ENCODE measurements at places on chromosomes 1 and 21.

GRCh38 chr1:43177691-43178090 lies 5.6 kb downstream of the CFAP57 start:
- DNase-seq, result no peak

GRCh38 chr1:116356067-116356466 lies 17.0 kb upstream of the ATP1A1 start:
- DNase-seq, result no peak

GRCh38 chr1:70847013-70847412 lies 200.6 kb downstream of the PTGER3 start:
- no peak for DNase-seq

DNA sequence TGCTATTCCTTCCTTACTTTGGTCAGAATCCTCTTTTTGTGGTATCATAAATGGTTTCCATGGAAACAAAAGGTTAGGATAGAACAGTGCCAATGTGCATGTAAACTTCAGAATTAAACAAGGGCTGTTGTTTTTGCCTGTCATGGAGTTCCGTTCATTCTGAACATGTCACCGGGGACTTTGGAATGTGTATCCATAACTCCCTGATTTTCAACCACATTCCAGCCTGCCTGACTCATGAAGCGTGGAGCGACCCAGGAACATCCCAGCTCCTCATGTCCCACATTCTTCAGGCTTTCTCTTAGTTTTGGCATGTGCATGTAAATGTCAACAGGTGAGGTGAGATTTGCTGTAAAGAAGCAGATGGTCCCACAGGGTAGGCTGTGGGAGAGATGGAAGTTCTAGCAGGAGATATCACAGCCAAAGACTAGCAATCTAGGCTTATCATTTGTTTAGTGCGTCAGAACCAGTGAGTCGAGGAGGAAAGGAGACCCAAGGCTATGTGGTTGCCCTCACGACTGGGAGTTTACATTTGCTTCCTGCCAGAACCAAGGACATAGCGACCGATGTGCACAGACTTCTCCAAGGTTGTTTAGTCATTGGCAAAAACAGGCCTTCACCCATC lies 23.0 kb upstream of the DNAJC11 start:
- peak; percentile 85 for DNase-seq

DNA sequence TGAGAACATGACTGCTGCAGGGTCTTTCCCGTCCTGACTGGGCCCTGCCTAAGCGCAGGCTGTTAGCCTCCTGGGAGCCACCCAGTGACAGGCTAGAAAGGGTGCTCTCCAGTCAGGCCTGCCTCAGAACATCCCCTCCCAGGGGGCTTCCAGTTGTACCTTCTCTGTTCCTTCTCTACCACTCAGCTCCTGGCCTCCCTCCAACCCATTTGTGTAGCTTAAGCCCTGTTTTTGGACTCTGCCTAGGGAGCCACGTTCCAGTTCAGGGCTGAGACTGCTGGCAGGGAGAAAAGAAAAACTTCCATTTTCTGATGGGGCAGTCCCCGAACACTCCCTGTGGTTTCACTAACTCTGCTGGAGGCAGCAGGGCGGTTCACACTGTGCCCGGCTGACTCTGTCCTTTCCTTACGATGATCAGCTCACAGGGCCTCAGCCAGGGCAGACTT lies 15.3 kb upstream of the POU3F1 start:
- DNase-seq, result no peak

DNA sequence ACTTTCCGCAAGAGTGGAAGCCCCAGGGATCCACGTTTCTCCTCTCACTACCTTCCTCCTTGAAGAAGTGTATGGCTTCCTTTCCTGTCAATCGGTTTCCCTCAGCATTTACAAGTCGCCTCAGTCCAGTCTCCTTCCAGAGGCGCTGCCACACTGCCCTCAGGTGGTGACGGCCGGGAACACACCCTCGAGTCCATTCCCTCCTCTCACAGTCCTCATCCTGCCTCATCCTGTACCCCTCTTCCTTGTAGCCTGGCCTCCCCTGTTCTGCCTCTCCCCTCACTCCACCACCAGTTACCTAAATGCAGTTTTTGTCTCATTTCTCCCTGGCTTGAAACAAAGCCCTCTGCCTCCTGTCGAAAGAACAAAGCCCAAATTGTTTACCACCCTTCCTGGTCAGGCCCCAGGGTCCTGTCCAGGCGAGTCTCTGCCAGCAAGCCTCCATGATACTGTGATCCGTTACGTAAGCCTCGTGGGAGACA lies 23.2 kb upstream of the LSM10 start:
- DNase-seq, result peak; percentile 78

DNA sequence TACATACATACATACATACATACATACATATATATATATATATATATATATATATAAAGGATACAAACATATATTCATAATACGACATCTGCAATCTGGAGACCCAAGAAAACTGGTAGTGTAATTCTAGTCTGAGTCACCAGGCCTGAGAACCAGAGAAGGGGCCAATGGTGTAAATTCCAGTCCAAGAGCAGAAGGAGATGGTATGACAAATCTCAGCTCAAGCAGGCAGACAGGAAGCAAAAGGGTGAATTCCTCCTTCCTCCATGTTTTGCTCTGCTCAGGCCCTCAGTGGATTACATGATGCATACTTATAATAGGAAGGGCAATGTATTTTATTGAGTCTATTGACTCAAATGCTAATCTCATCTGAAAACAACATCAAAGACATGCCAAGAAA lies 1060.4 kb upstream of the TMPRSS15 start:
- no peak for DNase-seq

DNA sequence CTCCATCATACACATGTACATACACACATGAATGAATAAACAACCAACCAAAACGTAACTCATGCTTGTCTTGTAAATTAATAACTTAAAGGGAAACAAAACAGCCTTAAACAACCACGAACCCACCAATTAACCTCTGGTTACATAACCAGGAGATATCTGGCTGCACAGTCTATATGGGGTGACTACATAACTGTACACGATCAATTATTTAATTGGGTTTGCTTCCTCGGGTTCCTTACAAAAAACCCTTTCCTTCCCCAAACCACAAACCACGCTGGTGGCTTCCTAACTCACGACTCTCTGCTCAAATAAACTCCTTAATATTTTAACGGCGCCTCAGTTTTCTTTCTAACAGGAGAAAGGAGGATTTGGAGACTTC lies 744 bp downstream of the ZNF670 start:
- DNase-seq, result no peak
